ENCODE measurements at places on chromosomes 11 and 22.

GRCh38 chr11:86214710-86215109 is 29.8 kb upstream of the EED start:
- DNase-seq, result no peak

GRCh38 chr11:72305077-72305476 is 61.1 kb upstream of the PHOX2A start:
- DNase-seq, result no peak

DNA sequence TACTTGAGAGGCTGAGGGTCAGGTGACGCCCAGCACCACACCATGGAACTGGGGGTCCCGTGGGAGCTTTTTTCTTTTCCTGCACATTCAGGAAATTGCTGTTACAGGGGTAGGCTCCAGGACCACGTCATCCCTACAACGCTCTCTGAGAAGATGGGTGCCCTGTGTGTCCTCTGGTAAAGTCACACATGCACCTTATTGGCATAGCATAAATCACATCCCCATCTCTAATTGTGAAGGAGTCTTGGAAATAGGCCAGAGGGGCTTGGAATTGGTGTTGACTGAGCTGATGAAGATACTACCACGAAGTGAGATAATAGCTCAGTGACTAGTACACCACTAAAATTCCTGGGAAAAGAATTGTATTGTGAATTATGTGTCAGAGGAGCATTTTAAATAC is 57.6 kb downstream of the TNRC6B start:
- DNase-seq, result no peak

GRCh38 chr11:111665777-111666176 is 63.5 kb downstream of the SIK2 start:
- no peak for DNase-seq

DNA sequence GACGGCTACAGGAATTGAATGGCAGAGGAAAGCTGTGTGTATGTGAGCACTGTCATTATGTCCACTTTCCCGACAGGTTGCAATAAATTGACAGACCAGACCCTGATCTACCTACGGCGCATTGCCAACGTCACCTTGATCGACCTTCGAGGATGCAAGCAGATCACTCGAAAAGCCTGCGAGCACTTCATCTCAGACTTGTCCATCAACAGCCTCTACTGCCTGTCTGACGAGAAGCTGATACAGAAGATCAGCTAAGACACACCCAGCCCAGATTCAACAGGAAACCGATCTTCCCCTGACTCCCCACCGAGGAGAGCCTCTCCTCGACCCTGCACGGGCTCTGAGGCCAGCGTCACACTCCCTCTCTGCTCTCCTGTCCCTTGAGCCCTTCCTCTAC is 11.5 kb upstream of the GRK2 start:
- DNase-seq, result no peak

DNA sequence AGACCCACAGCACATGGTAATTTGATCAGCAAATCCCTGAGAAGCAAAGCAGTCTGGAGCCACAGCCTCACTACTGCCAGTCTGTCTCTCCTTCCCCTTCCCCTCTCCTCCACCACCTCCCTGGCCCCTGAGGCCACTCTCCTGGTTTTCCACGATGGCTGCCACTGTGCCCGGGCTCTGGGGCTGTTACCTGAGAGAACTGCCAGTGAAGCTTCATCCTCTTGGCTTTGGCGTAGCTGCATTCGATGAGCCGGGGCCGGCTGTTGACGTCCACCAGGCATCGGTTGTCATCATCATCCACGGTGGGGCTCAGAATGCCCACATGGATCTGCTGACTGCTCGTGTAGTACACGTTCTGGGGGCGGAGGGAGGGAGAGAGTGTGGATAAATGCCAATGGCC is 60.2 kb downstream of the CSNK2A3 start:
- DNase-seq, result no peak

- DNase-seq, result no peak
Observed at GRCh38 chr22:45757068-45757467, 85.4 kb downstream of the ATXN10 start.

- DNase-seq, result no peak
Observed at GRCh38 chr22:27804470-27805297, 3.1 kb upstream of the MN1 start.

DNA sequence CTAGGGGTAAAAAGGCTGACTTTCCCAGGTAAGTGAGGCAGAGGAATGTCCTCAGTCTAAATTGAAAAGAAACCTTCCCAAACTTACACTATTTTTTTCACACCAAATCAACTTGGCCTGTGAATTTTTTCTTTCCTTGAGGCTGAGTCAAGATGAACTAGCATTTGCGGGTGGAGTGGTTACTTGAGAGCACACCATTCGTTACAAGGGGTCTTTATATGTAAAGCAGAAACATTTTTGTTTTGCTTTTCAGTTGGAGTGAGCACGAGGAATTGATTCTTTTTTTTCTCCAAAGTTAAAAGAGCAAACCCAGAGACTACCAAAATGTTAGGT is 36.4 kb downstream of the MAML2 start:
- no peak for DNase-seq

- no peak for DNase-seq
Observed at GRCh38 chr22:21030621-21031544, 1.5 kb downstream of the SLC7A4 start.

DNA sequence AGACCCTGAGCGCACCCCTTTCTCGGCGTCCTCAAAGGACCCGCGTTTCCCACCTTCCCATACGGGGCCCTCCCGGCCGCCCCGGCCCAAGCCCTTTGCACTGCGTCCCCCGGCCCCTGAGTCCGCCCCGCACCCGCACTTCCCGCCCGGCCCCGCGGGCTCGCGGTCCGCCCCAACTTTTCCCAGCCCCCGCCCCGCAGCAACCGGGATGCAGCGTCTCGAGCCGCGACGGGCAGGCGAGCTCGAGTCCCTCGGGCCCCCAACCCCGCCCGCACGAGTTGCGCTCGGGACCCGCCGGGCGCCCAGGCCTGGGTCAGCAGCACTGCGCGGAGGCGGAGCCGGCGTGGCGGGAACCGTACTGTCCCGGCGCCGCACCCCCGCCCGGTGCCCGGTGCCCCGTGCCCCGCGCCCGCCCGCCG is 371 bp downstream of the SMCO4 start:
- no peak for DNase-seq

GRCh38 chr11:113562981-113563461 is 87.8 kb upstream of the DRD2 start:
- DNase-seq, result no peak

DNA sequence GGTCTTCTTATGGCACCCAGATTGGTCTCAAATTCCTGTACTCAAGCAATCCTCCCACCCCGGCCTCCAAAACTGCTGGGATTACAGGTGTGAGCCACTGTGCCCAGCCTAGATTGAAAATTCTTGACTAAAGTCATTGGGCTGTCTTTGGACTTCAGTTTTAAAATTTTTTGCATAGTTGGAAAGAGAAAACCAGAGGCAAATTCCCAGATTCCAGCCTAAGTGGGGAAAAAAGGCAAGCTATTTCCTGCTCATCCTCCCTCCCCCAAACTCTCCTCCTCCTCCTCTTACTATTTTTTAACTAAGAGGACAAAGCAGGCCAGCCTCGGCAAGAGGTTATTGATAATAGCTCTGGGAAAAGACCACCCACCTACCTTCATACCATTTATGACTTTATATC is 78.6 kb upstream of the CLMP start:
- DNase-seq, result no peak

DNA sequence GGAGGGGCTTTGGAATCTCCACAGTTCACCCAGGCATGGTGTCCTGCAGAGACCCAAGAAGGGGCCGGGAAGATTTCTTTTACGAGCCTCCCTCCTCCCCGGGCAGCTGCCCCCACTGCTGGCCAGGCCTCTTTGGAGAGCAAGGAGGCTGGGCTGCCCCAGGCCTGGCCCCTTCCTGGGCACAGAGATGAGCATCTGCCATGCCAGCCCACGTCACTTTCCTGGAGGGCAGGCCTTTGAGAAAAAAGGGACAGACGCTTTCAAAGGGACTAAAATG is 60.5 kb upstream of the FGF3 start:
- DNase-seq, result no peak

DNA sequence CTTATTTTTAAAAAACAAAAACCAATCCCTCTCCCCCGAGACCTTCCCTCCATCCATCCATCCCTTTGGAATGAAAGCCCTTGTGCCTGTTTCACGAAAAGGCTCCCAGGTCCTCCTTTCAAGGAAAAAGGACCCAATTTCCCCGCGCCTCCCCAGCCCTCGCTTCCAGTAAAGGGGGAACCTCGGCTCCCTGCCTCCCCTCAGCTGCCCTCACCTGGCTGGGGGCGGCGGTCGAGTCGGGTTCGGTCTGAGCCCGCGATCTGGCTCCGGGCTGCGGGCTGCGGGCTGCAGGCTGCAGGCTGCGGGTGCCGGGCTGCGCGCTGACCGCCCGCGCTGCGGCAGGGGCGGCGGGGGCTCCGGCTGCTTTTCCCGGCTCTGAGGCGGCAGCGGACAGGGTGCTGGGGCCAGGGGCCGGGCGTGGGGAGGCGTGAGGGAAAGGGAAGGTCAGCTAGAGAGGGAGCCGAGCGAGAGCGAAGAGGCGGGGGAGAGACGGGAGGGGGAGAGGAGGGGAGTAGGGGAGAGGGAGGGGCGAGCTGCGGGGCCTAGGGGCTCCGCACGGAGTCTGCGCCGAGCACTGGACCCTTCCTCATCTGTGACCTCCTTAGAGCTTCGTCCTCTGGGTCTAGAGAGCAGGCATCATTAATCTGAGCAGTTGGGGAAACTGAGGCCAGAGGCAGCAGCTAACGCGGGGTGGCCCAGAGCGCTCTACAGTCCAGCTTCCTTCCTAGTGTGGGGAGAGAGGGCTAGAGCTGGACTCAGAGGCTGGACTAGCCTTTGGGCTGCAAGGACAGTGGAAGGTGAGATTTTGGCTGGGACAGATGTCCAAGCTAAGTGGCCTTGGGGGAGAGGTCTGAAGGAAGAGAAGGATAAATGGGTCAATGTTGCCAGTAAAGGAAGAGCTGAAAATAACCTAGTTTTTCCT is at the start of gene C1QTNF4:
TSS of gene C1QTNF4 (minus strand) at position 478 of the 922 bp plus-strand sequence. CDS start 3,601 bp downstream, outside the sequence.
- DNase-seq, result no peak

DNA sequence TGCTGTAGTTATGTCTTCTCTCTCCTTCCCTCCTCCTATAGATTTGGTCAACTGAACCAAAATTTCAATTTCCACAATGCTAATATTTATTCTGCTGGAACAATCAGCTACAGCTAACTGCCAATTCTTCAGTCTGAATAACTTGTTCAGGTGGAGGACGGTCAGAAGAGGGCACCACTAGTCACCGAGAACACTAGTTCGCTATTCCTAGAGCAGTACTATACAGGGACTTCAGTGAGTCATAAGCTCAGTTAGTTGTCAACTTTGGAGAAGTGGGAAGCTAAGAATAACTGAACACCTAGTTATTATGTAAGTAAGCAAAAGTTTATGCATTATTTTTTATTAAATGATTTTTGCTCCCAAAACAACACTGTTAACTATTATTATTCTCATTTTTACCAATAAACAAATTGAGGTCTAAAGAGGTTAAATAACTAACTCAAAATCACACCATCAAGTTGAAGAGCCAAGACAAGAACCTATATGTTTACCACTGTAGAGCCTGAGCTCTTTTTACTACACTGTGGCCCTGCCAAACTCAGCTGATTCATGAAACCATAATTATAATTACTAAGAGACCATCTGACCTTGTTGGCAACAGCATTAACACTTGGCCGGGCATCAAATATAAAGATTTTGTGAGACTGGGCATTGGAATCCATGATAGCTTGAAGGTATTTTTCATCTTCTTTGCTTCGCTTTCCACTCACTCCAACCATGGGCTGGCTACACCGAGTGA is 59.0 kb downstream of the CEP57 start:
- DNase-seq, result no peak

DNA sequence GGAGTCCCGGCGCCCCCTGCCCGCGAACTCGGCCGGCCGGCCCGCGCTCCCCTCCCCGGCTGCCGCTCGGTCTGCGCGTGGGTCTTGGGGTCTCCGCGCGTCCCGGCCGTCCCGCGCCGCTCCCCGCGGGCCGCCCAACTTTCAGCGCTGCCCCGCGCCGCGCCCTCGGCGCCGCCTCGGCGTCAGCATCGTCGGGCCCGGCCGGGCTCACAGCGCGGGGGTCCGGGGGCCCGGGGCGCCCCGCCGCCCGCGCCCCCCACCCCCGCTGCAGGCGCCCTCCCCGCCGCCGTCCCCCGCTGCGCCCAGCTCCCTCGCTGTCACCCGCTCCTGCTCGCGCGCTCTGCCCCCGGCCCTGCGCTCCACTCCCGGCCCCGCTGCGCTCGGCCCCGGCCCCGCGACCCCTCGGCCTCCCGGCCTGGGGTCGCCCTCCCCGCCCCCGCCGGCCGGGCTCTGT is at the start of gene KCNJ4:
TSS of gene KCNJ4 (minus strand) at position 124 of the 454 bp plus-strand sequence. CDS start 27,067 bp downstream, outside the sequence.
- DNase-seq, result no peak

DNA sequence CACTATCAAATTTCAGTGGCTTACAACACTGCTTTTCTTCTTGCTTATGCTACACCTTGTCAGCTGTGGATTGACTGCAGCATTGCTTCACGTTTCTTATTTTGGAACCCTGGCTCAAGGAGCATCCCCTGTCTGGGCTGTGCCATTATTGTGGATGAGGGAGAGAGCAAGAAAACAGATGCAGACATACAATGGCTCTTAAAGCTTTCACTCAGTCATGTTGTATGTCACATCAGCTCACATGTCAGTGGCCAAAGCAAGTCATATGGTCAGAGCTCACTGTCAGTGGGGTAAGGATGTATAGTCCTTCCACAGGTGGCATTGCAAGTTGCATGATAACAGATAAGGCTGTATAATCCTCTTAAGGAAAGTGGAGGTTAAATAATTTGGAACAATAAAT is 10.0 kb downstream of the ARHGEF12 start:
- DNase-seq, result no peak

- no peak for DNase-seq
Observed at GRCh38 chr11:72732329-72732728, 19.9 kb downstream of the ARAP1 start.

DNA sequence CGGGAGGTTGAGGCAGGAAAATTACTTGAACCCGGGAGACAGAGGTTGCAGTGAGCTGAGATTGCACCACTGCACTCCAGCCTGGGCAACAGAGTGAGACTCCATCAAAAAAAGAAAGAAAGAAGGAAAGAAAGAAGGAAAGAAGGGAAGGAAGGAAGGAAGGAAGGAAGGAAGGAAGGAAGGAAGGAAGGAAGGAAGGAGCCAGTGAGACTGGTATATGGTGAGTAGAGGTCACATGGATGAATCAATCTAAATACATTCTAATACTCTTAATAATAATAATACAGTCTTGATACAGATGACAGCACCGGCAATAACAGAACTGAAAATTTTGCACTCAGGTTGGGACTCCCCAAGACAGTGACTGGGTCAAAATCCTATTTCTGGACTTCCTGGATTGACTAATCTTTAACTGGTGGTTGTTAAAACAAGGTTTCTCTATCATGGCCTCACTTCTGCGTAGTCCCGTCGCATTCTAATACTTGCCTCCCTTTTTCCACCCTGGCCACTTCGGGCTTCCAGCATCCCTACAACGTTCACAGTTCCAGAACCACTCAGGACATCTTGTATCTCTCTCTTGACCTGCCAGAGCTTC is 53.5 kb upstream of the EIF3M start:
- DNase-seq, result no peak

DNA sequence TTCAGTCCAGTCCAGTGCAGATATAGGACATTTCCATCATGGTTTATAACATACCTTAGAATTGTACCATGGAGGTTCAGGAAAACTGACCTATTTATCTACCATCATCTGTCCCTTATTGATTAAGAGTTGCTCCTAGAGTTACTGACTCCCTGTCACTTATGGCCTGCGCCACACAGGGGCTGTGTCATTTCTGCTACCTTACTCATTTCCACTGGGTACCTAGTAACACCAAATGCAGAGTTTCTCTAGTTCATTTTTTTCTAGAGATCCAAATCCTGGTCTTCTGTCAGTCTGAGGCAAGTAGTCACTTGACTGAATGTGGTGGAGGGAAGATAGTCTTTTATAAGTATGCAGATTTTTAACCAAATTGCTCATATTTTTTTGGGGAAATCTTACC is 59.2 kb downstream of the PDE3B start:
- DNase-seq, result no peak

GRCh38 chr11:66116576-66117361 is 46.7 kb downstream of the PACS1 start:
- DNase-seq, result no peak

Measured in NCI-H2107 (cell line).